ENCODE measurements at places on chromosomes 4 and X.

GRCh38 chr4:110247591-110247990 lies 49.2 kb upstream of the ELOVL6 start:
- DNase-seq = no peak

GRCh38 chr4:56786955-56787354 lies 34.5 kb downstream of the SPINK2 start:
- no peak for DNase-seq

GRCh38 chrX:69128588-69128987 lies 36.7 kb downstream of the PJA1 start:
- DNase-seq = no peak

- DNase-seq = no peak
Observed at GRCh38 chr4:152999346-153000075, 63.4 kb downstream of the FHDC1 start.

- DNase-seq = no peak
Observed at GRCh38 chr4:106569146-106570031, 200.8 kb upstream of the GIMD1 start.

GRCh38 chr4:15811703-15812337 lies 33.7 kb downstream of the CD38 start:
- no peak for DNase-seq

DNA sequence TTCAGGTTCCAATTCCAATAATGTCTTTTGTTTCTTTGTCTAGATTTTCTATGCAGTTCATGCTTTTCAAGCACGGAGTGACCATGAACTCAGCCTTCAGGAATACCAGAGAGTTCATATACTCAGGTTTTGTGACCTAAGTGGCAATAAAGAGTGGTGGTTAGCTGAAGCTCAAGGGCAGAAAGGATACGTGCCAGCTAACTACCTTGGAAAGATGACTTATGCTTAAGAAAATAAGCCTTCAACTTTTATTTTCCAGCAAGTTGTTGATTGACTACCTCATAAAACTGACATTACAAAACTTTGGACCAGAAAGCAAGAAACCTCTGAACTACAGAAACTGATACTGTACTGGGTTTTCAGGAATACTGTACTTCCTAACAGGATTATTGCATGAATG lies 30.8 kb downstream of the INTS12 start:
- DNase-seq = no peak

DNA sequence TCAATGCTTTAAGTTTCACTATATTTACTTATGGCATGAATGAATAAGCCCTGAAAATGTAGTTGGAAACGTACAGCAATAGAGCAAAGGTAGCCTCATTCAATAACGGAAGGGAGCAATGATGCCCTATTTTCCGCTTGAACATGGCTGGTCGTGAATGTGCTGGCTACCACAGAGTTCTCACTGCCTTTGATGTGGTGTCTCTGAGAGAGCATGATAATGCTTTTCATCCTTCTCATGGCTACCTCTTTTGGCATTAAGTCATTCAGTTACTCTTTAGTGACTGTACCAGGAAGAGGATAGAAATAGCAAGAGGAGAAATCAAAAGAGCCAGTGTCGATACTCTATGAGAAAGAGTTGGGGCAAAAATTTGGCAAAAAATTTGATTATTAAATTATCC lies 308.0 kb downstream of the PPP3CA start:
- no peak for DNase-seq

DNA sequence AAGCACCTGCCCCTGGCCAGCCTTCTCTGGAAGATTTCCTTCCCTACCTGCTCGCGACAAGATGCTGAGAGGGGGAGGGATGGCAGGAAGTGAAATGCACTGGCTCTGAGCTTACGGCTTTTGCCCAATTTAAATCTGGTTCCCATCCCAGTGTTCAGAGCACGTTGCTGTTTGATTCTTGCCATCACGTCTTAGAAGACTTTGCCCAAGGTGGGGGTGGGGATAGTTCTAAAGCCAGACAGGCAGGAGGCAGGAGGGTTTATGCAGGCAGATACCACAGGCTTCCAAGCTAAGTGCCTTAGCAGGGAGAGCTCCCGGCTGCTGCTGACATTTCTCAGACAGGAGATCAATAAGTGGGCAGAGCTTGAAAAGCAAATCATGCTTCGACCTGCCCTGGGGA lies 393.9 kb downstream of the MID1IP1 start:
- DNase-seq = no peak

GRCh38 chr4:129037093-129037492 lies 56.2 kb downstream of the SCLT1 start:
- no peak for DNase-seq

GRCh38 chr4:68404153-68404552 lies 43.1 kb upstream of the TMPRSS11E start:
- no peak for DNase-seq

GRCh38 chr4:16988814-16989213 lies 90.4 kb upstream of the LDB2 start:
- DNase-seq = no peak

DNA sequence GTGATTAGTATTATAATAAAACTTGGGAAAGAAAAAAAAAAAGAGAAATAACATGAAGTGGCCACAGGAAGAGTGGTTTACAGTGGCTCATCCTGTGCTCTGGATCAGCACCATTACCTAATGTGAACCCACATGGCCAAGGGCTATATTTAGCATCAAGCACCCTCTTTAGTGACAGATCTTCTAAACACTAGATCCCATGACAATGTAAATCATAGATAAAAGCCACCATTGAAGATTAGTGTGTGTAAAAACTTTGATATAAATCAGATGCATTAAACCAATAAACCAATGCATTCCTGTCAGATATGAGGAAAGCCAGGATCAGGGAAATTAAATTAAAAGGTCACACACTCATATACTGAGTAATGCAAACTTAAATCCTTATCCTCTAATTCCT lies 400.6 kb upstream of the MAGEB18 start:
- no peak for DNase-seq

DNA sequence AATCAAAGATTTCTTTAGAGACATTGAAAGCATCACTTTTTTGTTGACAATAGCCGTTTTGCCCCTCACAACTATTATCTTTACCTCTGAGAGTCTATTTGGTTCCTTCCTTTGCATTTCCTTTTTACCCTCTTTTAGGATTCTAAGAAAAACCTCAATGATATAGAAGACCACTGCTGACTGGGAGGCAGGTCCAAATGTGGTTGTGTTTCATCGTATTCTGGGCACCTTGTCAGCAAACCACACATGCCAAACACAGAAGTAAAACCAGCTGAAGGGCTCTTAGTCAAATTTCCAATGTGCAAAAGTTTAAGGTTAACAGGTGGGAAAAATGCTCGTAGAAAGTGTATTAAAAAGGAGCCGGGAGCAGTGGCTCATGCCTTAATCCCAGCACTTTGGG lies 5.1 kb upstream of the PRMT9 start:
- DNase-seq = no peak

DNA sequence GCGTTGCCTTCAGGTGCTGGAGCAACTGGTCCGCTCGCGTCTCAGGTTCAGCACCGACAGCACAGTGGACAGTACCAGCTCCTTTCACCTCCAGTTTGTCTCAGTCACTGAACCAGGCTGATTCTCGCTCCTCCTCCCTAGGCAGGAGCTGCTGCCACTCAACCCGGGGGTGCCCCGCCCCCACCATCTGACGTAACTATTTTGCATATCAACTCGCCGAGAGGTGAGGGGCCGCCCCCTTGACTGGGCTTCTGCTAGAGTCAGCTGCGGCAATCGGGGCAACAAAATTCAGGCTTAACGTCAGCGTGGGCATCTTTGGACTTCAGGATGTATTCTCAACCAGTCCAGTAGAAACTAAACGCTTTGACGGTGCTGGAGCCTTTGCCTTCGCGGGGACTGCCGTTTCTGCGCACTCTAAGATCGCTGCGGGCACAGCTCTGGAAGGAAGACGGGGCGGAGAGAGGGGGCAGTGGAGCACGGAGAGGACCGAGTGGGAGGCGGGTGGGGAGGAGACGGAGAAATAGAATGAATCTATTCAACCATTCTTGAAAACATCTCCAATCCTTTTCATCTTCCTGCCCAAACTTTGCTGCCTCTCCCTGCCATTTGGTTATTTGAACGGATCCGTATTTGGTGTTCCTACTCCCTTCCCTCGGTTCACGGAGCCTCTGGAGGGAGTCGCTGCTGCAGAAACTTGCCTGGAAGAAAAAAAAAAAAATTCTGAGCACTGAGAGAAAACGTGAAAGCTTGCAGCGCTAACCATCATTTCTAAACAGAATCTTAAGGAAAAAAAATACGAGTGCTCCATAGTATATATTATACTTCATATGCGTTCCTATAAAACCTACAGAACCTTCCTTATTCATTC lies at the start of gene FSTL5:
FSTL5 (minus strand) TSS at position 109 of the 868 bp plus-strand sequence. CDS start 52,604 bp downstream, outside the sequence.
- no peak for DNase-seq

Measured in activated CD8-positive, alpha-beta memory T cell treated with anti-CD3 and anti-CD28 coated beads for 1 hour (primary cell).